Activated CD4-positive, alpha-beta T cell treated with anti-CD3 and anti-CD28 coated beads for 4 hours (primary cell): ENCODE measurements at places on chromosomes 11 and 22.

GRCh38 chr11:62546929-62547625, 471 bp upstream of the AHNAK start:
- no peak for DNase-seq

- DNase-seq = no peak
Measured at GRCh38 chr11:56750190-56750589, 1.7 kb upstream of the OR9G4 start.

DNA sequence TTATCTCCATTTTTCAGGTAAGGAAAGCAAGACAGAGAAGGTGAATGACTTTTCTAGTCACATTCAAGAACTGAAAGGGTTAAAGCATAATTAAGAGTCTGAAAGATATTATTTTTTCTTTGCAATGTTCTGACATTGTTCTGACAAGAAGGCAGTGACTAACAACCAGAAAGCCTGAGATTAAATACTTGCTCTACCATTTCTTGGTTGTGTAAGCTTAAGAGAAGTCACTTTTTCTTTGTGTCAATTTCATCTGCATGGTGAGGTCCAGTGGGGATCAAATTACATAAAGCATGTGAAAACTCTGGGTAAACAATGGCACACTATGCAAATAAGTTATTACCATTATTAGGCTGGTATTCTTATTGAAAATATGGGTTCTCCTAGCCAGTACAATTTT, 73.7 kb downstream of the PHF21A start:
- DNase-seq = no peak

DNA sequence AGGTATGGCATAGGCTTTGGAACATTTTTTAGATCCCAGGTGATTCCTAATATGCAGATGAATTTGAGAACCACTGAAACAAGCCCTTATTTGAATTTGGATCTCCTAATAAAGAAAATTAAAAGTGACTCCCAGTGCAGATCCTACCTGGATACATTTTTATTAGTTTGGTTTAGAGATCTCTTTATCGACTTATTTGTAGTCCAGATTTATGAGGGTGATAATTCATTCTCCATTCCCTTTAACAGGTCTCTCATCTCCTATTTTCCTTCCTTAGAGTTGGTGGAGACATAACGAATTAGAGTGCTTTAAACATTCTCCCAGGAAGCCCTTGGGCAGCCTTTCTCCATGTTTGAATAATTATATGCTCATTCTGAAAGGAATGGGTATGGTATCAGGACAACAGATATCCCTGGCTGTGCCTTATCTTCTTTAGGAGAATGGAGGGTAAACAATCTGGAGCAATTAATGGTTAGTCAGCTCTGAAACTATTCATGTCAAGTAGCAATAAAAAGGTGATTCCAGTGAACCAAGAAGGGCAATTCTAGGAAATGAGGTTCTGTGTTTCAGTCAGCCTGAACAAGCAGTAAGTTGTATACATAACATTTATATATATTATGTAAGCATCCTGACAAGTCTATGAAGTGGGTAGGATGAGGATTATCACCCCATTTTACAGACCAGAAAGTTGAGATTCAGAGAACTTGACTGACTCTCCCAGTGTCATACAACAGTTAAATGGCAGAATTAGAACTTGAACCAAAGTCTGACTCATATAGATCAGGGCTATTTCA, 53.9 kb upstream of the RCE1 start:
- no peak for DNase-seq

GRCh38 chr11:83864412-83865057, 578.4 kb upstream of the CCDC90B start:
- DNase-seq = no peak

DNA sequence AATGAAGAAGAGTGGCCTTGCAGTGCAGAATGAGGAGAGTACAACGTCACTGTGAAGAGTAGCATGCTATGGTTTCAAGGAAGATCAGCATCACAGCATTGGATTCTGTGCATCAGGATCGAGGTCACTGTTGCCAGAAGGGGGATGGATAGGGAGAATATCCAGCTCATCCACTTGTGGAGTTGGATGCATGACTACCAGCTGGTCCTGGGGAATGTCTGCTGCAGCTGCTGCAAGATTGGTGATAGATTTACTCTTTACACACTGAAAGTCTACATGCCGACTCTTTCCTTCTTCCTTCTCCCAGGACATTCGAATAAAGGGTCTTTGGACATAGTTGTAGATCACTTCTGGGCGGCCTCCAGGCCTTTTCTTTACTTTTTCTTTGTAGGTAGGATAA, 74.3 kb downstream of the BTBD10 start:
- no peak for DNase-seq

DNA sequence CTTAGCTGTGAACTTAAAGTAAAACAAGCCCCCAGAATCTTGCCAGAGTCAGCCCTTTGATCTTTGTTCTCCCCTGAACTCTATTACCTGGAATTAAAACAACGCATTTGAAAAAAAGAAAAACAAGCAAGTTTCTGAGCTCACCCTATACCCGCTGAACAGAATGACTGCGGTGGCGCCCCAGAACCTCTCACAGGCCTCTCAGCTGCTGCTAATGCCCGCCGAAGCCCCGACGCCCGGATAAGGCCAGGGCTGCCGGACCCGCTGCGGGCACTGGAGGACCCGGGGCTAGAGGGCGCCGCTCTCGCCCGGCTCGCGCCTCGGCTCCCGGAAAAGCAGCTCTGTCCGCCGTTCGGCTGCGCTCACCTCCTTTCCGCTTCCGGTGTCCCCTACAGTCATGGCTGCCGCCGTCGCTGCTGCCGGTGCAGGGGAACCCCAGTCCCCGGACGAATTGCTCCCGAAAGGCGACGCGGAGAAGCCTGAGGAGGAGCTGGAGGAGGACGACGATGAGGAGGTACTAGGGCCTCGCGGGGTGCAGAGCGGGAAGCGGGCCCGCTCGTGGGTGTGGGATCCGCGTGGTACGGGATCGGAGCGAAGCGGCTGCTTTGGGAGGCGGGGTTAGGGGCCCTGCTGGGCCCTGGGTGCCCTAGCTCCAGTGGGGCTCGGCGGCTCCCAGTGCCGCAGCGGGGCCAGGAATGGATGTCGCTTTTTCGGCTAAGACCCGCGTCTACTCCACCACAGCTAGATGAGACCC, at the start of gene TOMM22:
TSS of gene TOMM22 (plus strand) at position 376 of the 754 bp plus-strand sequence. CDS start at position 398, 22 bp downstream.
- DNase-seq = peak; percentile 76

- DNase-seq = no peak
Measured at GRCh38 chr11:78748918-78749690, 174.4 kb upstream of the NARS2 start.

DNA sequence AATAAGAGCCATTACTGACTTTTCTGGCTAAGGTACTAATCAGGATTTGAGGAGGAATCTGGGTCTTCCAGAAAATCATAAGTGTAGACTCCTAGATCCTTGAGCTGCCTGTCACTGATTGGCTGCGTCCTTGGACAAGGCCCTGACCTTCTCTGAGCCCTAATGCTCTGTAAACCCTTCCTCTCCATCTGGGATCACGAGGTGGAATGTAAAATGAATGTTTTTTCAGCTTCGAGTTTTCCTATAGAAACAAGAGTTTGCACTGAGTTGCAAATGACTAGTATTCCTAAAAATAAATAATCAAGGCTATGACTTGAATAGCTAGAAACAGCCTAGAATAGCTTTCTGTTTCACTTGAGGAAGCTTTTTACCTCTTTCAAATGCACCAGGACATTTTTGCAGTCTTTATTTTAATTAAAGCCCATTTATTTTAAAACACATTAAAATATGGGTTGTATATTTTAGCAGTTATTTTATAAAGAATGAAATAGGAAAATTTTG, 1.1 kb upstream of the DIXDC1 start:
- no peak for DNase-seq

- DNase-seq = no peak
Measured at GRCh38 chr22:45963821-45964220, 13.1 kb downstream of the WNT7B start.

DNA sequence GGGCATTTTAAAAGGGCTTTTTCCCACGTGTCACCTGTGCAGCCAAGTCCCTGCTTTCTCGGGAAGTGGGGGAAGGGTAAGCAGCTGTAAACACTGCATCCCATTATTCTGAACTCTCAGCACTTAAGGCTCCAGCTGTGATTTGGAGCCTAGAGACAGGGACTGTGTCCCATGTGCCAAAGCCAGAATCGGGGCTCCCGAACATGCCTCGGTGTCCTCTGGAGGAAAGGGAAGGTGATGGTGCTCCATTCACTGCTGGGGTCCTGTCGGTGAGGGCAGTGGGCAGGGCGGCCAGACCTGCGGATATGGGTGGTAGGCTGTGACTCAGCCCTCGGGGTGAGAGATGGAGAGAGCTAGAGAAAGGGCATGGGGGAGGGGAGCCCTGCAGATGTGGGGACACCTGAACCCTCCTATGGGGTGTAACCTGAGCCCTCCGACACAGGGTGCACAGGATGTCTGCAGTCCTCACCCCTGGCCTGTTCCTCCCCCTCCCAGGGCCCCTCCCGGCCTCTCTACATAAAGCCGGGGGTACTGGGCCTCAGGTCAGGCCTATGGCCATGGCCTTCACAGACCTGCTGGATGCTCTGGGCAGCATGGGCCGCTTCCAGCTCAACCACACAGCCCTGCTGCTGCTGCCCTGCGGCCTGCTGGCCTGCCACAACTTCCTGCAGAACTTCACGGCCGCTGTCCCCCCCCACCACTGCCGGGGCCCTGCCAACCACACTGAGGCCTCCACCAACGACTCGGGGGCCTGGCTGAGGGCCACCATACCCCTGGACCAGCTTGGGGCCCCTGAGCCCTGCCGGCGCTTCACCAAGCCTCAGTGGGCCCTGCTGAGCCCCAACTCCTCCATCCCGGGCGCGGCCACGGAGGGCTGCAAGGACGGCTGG, 31.8 kb downstream of the CAPN1 start:
- no peak for DNase-seq

DNA sequence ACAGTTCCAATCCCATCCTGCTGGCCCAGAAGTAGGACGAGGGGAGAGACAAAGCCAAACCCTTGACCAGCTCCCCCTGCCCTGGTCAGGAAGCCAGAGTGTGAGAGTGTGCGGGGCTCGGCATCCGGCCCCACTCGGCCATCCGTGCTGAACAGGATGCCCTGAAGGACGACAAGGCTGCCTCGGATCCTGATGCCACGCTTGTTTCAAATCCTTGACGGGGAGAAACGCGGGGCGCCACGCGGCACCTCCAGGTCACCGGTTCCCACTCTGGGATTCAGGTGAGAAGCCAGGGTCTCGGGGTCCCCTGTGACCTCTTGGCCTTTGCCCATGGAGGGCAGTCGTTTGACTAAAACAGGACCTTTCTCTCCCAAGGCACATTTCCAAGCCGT, 167.8 kb downstream of the BRD1 start:
- DNase-seq = no peak

GRCh38 chr11:45159781-45160365, 13.4 kb downstream of the PRDM11 start:
- DNase-seq = no peak

GRCh38 chr22:22978637-22979036, 91.0 kb downstream of the IGLL5 start:
- no peak for DNase-seq

GRCh38 chr11:13685461-13686108, 17.1 kb downstream of the FAR1 start:
- DNase-seq = no peak

DNA sequence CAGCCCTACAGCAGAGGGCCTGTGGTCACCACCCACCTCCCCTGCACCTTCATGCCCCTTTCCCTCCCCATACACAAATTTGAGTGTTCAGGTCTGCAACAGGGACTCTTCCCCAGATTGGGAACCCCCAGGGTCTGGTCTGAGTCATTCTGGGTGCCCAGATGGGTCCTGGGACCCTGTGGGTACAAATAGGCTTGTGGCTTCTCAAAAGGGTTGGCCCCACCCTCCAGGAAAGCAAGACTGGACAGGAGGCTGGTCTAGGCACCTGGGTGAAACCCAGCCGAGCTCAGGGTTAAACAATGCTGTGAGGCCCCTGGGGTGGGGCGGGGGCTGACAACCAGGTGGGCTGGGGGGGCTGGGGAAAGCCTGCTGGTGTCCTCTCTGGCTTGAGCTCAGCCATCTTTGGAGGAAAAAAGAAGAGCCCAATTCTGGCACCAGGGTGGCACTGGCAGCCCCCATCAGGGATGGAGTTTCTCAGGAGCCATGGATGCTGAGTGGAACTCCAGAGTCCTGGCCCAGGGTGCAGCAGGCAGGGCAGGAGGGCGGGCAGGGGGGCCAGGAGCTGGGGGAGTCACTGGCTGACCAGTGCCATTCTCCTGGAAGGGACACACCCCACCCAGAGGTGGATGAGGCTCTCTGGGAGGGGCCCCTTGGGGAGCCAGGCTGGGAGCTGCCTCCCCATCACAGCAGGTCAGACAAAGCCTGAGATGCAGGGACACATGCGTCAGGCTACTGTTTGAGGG, 1.1 kb downstream of the SEPTIN5 start:
- no peak for DNase-seq

GRCh38 chr11:95426823-95427462, 195.9 kb upstream of the SESN3 start:
- no peak for DNase-seq

GRCh38 chr22:17707526-17707925, 66.7 kb downstream of the BID start:
- DNase-seq = no peak

DNA sequence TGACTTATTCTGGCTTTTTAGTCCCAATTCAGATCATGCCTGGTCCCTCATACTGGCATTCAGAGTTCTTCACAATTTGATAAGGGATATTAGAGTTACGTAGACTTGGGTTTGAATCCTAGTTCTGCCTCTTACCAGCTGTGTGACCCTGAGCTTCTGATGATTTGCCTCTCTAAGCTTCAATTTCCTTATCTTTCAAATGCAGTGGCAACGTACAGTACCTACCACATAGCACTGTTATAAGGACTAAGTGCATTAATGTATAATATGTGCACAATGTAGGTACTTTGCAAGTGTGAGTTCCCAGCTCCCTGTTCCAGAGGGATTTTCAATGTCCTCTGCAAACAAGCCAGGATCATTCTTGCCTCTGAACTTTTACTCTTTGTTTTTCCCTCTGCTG, 7.3 kb downstream of the RHOG start:
- no peak for DNase-seq

GRCh38 chr11:124837491-124837856, 27.8 kb upstream of the ROBO3 start:
- DNase-seq = no peak

GRCh38 chr11:79813551-79813950, 372.7 kb upstream of the TENM4 start:
- DNase-seq = no peak

DNA sequence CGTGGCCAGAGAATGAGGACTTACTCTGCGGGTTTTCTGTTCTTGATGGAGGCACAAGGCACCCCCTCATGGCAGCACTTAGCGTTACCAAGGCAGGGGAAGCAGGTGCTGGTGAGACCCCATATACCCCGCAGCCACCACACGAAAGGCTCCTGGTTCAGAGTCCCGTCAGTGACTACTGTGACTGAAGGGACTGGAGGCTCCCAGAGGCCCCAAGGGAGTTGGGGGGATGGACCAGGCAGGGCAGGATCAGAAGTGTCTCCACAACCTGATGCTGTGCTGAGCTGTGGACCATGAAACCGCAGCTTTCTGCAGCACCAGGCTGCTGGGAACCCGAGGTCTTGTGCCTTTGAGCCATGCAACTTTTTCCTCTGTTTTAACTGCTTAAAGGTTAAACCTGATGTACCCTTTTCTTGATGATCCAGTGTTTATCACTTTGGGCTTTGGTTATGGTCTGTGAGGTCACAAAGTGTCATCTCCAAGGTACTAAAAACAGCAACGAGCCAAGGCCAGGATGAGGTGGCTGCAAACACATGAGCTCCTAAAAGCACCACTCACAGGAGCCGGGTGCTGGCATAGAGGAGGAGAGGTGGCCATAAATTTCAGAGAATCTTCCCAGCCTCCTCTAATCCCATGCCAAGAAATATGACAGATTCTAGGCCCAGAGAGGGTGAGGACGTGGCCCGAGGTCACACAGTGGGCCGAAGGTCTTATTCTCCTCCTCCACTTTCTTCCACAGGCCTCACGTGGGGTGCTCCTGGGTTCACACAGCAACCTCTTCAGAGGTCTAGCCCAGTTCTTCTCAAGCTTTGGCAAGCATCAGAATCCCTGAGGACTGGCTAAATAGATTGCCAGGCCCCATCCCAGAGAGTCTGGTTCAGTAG, 4.2 kb upstream of the LRRC32 start:
- DNase-seq = no peak
